ENCODE measurements at places on chromosomes 11 and 22.

- DNase-seq, result no peak
Observed at GRCh38 chr11:127218275-127218608, 217.7 kb upstream of the KIRREL3 start.

DNA sequence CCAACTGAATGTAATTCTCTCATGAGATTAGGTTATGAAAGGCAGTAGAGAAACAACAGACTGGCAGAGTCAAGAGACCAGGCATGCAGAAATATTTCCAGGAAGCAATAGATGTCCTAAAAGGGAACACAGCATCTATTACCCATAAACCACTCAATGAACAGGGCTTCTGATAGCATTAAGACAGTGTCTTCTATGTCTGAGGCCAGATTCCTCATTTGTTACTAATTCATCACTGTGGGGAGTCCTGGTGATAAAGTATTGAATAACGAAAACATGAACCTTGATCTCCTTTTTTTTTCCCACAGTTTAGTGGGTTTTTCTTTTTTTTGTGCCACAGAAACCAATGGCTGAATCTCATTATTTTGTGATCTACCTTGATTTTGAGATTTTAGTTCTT, 339.0 kb downstream of the METTL15 start:
- DNase-seq, result peak; percentile 66

- DNase-seq, result peak; percentile 15
Observed at GRCh38 chr11:88179141-88179540, 3.9 kb upstream of the RAB38 start.

GRCh38 chr11:117457031-117457785, 129.6 kb downstream of the CEP164 start:
- DNase-seq, result no peak

All from non-pigmented ciliary epithelial cell (primary cell).